ENCODE measurements at places on chromosomes 5 and 9.

GRCh38 chr9:24879591-24879990, 333.9 kb upstream of the IZUMO3 start:
- DNase-seq = no peak

DNA sequence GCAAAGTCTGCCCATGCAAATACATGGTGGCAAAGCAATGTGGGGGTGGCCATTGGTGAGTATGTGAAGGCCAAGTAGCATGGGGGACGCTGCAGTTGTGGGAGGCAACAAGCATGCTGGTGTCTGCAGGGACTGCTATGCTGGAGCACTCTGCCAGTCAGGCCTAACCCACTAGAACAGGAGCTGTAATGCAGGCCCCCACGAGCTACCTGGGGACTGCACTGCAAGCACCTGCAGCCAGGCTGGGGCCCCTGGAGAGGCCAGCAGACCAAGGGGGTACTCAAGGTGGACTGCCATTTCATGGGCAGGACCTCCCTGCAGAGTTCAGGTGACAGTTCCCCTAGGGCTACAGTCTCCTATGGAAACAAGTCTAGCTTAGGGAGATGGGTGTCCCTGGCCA, 183.8 kb upstream of the PDE4D start:
- DNase-seq = no peak

DNA sequence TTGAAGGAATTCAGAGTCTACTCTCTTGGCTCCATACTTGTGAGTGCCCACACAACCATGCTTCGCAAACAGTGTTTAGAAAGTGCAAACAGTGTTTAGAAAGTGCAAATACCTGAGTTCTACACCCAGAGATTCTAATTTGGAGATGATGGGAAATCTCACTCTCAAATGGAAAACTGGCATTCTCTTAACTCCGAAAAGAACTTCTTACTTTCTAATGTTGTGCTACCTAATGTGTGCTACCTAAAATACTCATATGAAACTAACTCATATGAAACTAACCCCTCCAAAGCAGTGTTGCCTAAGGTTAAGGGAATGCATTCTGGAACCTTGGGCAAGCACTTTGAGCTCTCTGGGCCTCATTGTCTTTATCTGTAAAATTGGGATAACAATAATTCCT, 55.5 kb upstream of the ZNF366 start:
- DNase-seq = no peak

DNA sequence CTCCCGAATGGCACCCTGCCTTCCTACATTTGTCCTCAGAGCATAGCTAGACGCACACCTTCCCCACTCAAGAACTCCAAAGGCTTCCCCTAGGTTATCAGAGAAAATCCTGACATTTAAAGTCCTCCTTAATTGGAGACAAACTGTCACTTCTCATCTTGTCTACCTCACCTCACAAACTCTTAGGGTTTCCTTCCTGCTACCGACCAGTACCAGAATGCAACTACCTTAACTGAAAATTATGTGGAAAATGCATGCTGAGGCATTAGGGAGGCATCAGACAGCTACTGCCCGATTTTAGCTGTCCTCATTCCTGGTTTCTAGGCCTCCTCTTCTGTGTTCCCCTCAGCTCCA, 17.9 kb upstream of the TNIP1 start:
- DNase-seq = no peak

GRCh38 chr5:171094356-171094755, 214.7 kb upstream of the TLX3 start:
- no peak for DNase-seq

GRCh38 chr9:108787690-108788048, 68.1 kb downstream of the ACTL7B start:
- no peak for DNase-seq

- no peak for DNase-seq
Observed at GRCh38 chr9:38066914-38067858, 1.8 kb downstream of the SHB start.

DNA sequence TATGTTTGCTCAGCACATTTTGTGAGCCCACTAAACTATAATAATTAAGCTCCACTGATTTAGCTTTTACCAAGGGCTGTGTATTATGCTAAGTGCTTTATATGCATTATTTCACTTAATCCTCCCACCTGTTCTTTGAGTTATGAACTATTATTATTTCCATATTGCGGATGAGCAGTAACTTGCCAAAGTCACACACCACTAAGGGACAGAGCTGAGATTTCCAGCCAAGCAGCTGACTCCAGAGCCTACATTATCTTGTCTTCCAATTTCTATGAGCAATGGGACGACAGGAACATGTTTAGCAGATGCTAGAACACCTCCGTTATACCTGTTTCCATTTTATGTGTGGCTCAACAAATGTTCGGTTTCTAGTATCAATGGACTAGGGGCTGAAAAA, 237.5 kb upstream of the PANK3 start:
- no peak for DNase-seq
